ENCODE measurements at places on chromosomes 5 and 9.

DNA sequence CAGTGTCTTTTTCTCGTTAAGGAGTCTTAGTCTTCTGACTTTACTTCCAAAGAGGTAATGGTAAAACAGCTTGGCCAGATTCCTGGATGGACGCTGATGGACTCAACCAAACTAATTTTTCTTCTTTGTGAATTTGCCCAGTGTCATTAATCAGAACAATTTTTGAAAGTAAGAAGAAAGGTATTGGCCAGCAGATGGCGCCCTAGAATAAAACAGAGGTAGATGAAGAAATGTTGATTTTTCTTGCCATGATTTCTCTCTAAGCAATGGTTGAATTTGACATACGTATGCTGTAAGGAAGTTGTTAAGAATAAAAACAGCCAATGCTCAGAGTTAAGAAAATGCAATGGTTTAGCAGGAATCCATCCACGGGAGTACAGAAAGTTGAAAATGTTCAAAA is 500.0 kb downstream of the DIRAS2 start:
- DNase-seq: peak; percentile 51

GRCh38 chr9:106653213-106653612 is 209.8 kb upstream of the ZNF462 start:
- DNase-seq: no peak

DNA sequence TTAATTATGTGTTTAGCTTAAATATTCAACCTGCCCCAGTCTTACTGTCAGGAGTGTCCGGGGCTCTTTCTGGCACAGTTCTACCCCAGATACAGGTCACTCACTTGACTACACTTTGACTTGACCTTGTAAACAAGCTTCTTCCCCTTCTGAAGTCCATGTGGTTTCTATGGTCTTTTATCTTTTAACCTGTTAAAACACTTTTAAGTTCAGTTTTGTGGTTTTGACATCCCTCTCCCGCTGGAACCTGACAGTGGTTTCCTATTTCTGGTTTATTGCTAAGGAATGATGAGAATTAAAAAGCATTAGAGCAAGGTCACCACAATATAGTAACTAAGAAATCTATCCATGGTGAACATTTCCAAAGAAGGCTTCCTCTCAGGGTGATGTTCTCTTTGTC is 300.1 kb downstream of the TMEM167A start:
- DNase-seq: no peak

GRCh38 chr5:106959387-106959786 is 711.4 kb downstream of the EFNA5 start:
- DNase-seq: no peak

- DNase-seq: no peak
Measured at GRCh38 chr9:37499297-37499696, 13.5 kb downstream of the POLR1E start.

- no peak for DNase-seq
Measured at GRCh38 chr9:96107436-96107835, 194.5 kb downstream of the HSD17B3 start.
